ENCODE measurements at places on chromosomes 11 and 22. TPM values are rescaled to one million over a fixed set of nuclear protein-coding genes. Genes with fewer than 3 reads are reported as not detected.

Gene PARVA
- total RNA-seq, result 42.9 TPM

Gene MOGAT2
- total RNA-seq, result not detected

Gene INSC
- not detected for total RNA-seq

Gene KCNA4
- total RNA-seq, result not detected

Gene DERL3
- 0.14 TPM for total RNA-seq

Gene KRTAP5-4
- not detected for total RNA-seq

Gene DRD2
- total RNA-seq, result not detected

Gene TMEM121B
- total RNA-seq, result under 0.01 TPM

Gene TRIM49D2
- not detected for total RNA-seq

Gene DNAJB7
- not detected for total RNA-seq

Gene CRYBB2
- not detected for total RNA-seq

Gene KRTAP5-8
- total RNA-seq, result not detected

Gene PHOX2A
- total RNA-seq, result not detected

Gene CD3G
- total RNA-seq, result not detected

Gene TRIOBP
- total RNA-seq, result 127 TPM

Gene ZC3H12C
- total RNA-seq, result 15.1 TPM

Gene DEUP1
- not detected for total RNA-seq

Gene OR56A5
- not detected for total RNA-seq
